ENCODE measurements at places on chromosomes 1 and 21. TPM values are rescaled to one million over a fixed set of nuclear protein-coding genes. Genes with fewer than 3 reads are reported as not detected.

Gene SLC22A15
- 3.5 TPM for polyA plus RNA-seq

Gene SMCP
- not detected for polyA plus RNA-seq

DNA sequence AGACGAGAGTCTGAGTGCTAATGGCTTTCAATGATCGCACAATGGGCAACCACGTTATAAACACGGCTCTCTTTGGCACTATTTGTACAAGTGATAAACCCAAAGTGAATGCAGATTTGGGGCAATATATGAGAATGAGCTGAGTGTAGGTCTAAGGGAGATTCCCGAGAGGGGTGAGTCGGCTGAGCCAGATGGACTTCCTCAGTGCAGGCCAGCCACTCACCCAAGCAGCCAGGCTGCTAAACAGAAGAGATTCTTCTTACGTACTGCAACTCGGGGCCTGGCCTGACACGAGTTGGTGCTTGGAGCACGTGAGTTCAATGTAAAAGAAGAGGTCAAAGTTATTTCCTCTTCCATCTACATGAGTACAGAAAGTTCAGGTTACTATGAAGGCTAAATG is 6.2 kb upstream of the MIXL1 start:
- no peak for DNase-seq

DNA sequence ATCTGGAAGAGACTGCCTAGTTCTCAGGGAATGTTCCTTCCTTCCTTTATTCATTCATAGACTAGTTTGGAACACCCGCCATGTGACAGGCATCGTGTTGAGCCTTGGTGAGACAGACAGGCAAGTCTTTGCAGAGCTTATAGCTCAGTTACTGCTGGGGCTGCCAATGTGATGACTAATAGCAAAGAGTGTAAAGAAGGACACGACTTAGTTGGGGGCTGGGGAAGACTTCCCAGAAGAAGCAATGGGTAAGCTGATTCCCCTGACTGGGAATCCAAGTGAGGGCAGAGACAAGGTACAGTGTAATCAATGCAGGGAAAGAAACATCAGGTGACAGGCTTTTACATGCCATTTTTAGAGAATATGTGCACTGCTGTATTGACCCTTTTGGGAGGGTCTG is 51.2 kb downstream of the TENT5C start:
- DNase-seq: no peak

DNA sequence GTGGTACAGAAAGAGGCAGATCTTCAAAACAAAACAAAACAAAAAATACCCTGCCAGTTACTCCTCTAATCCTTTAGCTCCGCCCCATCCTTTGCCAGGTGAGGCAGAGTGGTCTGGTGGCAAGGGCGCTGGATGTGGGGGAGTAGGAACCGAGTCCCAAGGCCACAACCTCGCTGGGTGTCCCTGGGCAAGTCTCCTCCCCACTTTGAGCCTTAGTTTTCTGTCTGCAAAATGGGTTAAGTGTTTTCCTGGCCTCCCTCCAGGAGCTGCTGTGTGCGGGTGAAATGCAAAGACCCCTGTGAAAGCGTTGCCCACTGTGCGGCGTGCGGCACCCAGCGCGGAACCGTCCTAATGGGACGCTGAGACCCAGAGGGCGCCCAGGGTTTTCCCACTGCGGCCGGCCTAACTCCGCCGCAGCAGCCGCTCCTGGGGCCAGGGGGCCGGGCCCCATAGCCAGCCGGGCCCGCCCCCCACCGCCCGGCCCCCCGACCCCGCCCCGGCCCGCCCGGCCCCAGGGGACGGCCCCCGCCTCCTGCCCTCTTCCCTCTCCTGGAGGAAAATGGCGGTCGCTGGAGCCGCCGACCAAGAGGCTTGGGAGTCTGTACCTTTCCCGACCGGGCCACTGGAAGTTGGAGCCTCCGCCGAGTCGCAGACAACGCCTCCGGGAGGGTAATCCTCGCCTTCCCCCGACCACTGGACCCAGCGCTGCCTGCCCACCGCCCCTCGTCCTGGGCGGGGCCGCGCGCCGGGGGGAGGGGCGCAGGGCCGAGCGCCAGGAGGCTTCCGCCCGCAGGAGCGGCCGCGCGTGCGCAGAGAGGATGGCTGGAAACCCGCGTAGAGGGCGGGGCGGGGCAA is at the start of the genes ERMAP and SVBP:
TSS of gene ERMAP (plus strand) at position 538 of the 855 bp plus-strand sequence. CDS start 13,327 bp downstream, outside the sequence.
TSS of gene SVBP (minus strand) at position 813 of the 855 bp plus-strand sequence. CDS start 853 bp downstream, outside the sequence.
- peak; percentile 96 for DNase-seq

DNA sequence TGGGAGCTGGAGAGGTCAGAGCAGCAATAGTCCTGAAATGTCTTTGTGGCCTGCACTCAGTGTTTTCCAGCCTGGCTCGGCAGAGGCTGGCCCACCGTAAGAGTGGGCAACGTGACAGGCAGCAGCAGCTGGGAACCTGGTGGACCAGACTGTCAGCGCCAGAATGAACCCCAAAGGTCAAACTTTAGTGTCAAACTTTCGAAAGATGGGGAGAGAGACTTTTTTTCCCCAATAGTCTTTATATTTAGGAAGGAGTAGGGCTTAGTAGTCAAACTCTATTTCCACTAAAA is 10.3 kb downstream of the BLACAT1 start:
- no peak for DNase-seq

GRCh38 chr1:17027900-17028299 is 16.2 kb upstream of the ATP13A2 start:
- no peak for DNase-seq

- DNase-seq: no peak
These were observed 15.6 kb downstream of the BATF3 start for GRCh38 chr1:212684076-212684475.

DNA sequence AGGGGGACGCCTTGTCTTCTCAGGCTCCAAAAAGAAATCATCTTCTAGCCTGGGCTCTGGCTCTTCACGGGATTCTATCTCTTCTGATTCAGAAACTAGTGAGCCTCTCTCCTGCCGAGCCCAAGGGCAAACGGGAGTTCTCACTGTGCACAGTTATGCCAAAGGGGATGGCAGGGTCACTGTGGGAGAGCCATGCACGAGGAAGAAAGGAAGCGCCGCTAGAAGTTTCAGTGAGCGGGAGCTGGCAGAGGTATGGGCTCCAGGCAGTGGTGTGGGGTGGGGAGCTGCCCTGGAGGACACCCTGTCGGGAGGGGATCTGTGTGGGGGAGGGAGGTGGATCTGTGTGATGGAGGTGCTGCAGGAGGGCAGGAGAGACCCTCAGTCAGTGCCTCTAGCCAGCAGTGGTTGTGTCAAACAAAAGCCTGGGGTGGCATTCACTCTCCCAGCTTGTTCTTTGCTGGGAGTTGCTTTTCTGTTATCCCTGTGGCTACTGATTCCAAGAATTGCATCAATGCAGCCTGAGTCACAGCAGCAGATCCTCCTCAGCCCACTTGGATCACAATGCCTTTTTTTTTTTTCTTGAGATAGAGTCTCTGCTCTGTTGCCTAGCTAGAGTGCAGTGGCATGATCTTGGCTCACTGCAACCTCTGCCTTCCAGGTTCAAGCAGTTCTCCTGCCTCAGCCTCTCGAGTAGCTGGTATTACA is 21.8 kb downstream of the KDM4A start:
- no peak for DNase-seq

DNA sequence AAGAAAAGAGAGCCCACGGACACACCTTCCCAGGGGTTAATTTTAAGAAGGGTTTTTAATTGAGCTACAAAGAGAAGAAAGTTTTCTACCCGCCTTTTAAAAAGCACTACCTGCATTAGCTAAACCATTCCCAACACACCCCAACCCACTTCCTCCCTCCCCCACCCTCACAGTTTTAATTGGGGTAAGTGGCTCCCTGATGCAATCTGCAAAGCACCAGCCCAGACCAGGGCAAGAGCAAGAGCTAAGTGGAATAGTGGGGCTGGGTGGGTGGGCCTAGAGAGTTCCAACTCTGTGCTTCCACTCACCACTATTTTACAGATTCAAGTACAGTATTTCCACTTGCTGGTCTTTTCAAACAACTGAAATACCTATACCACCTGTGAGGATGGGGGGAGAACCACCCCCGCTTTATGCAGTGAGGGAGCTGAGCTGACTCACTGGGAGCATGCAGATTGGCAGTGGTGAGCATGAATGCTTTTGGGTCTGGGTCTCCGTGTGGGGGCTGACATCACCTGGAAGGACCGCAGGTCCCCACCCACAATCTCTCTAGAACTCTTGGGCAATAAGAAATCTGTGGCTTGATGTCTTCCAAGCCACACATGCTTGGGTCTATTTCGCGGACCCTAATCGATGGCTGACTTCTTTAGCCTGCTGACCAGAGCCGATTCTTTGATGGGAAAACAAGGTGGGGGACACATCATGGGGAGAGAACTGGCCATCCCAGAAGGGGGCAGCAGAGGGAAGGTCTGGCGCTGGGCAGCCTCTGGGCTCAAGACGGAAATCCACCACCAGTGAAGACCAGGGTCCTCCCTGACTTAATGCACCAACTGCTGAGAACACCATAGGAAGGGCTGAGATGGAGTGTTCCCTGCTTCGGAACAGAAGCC is 95.5 kb downstream of the SSBP3 start:
- no peak for DNase-seq
